ENCODE measurements at places on chromosomes 1 and 21.
A peak's percentile ranks its signal among the peaks of the same experiment; 100 is the strongest.

- no peak for DNase-seq
Observed at GRCh38 chr21:42861311-42861847, 18.0 kb downstream of the WDR4 start.

- no peak for DNase-seq
Observed at GRCh38 chr1:25478633-25479032, 47.9 kb downstream of the MACO1 start.

DNA sequence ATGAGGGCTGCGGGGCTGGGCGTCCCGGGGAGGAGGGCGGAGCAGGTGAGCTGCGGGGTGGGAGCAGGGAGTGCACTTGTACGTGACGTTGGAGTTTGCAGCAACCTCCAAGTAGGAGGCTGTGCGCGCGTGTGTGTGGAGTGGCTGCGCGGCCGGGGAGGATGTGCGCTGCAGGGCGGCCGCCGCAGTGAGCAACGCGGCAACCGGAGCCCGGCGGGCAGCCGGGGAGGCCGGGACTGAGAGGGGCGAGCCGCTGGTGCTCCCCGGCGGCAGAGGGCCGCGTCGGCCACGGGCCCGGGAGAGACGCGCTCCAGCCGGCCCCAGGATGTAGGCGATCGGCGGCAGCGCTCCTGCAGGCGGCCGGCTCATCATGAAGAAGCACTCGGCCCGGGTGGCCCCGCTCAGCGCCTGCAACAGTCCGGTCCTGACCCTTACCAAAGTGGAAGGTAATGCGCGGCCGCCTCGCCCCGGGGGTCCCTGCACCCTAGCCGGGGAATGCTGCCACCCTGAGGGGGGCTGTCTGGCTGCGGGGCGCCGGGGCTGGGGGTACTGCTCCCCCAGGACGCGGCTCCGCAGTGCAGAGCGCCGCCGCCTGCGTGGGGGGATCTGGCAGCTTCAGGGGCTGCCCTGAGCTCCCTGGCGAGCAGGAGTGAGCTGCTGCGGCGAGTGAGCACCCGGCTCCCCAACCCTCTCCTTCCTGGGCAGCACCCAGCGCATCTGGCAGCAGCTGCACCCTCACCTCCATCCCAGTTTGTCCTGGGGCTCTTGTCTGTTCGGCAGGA is 158.9 kb upstream of the COA6 start:
- peak; percentile 8 for DNase-seq

GRCh38 chr1:174777262-174777661 is 222.5 kb upstream of the CACYBP start:
- DNase-seq = no peak

- DNase-seq = no peak
Observed at GRCh38 chr21:29196670-29197191, 66.3 kb downstream of the MAP3K7CL start.

GRCh38 chr1:8825985-8826481 is 8.6 kb upstream of the RERE start:
- DNase-seq = no peak
